ENCODE measurements at places on chromosomes 6 and 20.

- no peak for DNase-seq
Observed at GRCh38 chr20:36367907-36368799, 62.0 kb downstream of the DLGAP4 start.

DNA sequence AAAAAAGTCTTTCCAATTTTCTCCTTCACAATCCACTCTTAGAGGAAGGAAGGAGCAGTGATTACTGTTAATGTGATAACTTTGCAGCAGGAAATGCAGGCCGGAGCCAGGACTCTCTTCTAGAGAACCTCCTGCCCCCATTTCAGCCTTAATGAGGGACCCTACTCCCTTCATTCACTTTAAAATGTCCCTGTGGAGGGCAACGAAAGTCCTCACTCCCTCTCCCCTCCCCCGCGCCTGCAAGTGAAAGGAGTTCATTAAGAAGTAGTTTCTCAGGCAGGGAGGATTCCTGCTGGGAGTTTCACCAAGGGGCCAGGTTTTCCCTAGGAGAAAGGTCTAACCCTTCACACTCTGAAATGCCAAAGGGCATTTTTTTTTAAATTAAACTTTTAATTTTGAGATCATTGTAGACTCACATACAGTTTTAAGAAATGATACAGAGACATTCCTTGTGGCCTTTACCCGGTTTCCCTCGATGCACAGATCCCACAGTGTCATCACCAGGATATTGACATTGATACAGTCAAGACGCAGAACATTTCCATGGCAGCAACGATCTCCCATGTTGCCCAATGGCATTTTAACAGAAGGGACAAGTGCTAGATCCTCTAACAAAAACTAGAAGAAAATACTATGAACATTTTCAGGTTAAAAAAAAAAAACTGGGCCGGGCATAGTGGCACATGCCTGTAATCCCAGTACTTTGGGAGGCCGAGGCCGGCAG lies 6.8 kb upstream of the COMMD7 start:
- no peak for DNase-seq

DNA sequence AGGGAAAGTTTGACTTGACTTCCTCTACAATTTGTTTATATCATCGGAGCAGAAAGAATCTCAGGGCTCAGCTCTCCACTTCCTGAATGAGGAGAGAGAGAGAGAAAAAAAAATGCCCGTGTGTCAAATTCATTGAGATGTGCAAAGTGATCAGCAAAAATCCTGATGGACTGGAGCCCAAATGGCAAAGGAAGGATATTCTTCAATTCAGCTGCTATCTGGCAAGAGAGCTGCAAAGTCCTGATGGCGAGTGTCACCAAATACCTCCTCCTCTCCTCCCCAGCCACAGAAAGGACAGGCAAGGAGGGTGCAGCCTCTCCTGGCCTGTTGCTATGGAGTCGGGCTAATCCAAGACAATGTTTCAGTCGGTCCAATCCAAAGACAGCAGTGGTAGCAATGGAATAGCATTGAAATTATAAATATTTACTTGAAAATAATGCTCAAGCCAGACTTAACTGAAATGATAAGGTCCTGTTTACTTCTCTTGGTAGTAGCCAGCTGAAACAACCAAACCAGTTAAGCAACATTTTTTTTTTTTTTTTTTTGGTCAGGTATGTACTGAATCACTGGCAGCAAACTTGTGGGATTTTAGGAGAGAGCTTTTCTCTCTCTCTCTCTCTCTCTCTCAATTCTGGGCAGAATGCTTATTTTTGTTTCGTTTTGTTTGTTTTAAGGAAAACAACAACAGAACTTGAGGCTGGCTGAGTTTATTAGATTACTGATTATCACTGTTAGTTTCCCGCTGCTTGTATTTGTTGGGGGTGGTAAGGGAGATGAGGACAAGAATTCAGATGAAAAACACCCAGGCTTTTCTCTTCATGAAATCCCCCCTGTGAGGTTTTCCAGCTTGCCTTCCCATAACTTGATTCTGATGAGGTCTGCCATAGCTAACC lies 204.2 kb downstream of the BCAS1 start:
- no peak for DNase-seq

- no peak for DNase-seq
Observed at GRCh38 chr6:155693573-155694418, 238.2 kb upstream of the NOX3 start.

DNA sequence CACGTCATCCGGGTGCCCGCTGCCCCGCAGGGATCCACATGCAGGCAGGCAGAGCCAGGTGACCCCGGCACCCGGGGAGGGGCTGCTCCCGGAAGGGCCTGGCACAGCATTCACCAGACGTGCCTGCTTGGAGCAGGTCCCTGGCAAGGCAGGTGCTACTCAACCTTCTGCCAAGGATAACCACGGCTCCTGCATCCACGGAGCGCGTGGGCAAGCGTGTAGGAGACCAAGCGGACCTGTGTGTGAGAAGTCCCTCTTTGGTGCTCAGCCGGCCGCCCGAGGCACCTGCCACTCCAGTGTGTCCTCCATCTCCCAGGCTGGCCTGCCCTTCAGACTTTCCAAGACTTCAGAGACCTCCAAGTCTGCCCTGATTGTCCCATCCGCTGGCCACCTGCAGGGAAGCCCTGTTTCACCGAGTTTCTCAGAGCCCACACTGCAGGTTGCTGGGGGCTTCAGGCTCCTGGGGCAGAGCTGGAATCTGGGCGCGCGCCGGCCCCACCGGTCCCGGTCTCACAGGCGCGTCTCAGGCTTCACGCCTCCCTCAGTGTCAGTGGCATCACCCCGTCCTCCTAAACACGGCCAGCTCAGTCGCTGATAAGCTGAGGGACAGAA lies 124.3 kb downstream of the DLL1 start:
- DNase-seq, result no peak

GRCh38 chr20:62493253-62493885 lies 17.6 kb upstream of the GATA5 start:
- no peak for DNase-seq

DNA sequence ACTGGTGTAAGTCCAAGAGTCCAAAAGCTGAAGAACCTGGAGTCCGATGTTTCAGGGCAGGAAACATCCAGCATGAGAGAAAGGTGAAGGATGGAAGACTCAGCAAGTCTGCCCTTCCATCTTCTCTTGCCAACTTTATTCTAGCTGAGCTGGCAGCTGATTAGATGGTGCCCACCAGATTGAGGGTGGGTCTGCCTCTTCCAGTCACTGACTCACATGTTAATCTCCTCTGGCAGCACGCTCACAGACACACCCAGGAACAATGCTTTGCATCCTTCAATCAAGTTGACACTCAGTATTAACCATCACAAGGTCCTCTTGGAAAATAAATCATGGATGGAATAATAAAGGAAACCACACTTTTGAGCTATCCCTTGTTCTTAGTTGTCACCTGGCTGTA lies 121.2 kb downstream of the MAP3K7 start:
- DNase-seq, result no peak
